ENCODE measurements at places on chromosomes 11 and 22.
A peak's percentile ranks its signal among the peaks of the same experiment; 100 is the strongest.

GRCh38 chr11:32016111-32016510 lies 74.8 kb upstream of the RCN1 start:
- DNase-seq: no peak

DNA sequence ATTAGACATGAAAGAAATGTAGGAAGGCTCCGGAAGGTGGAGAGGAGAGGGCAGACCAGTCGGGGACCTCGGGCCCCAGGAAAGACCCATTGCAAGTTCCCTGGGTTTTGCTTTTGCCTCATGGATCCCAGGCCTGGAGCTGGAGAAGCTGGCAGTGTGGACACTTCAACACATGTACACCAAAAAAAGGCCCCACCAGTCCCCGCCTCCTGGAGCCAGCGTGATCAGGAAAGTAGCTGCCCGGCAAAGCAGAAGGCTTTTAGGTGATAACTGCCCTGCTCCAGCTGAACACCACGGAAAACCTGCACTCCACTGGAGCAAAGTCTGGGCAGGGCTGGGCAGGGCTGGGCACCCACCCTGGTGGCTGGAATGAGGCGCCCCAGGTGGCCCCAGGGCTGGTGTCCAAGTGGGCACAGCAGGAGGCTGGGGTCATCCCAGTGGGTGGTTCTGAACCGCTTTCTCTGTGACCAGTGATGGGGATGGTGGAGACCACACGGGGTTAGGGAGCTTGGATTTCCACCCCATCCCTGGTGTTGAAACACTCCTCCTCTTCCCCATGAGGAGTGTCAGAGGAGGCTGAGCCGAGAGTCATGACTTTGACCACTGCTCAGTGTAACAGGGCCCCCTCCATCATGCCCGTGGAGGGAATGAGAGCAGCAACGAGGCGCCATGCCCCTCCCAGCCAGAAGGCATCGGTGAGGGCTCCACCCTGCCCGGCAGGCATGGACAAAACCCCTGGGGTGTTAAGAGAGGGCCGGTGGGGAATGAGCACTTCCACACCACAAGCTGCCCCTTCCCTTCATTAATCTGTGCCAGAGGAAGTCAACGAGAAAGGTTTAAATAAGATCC lies 16.9 kb upstream of the MUC5AC start:
- DNase-seq: no peak

GRCh38 chr11:16454289-16454863 lies 98.0 kb upstream of the SOX6 start:
- DNase-seq: no peak

DNA sequence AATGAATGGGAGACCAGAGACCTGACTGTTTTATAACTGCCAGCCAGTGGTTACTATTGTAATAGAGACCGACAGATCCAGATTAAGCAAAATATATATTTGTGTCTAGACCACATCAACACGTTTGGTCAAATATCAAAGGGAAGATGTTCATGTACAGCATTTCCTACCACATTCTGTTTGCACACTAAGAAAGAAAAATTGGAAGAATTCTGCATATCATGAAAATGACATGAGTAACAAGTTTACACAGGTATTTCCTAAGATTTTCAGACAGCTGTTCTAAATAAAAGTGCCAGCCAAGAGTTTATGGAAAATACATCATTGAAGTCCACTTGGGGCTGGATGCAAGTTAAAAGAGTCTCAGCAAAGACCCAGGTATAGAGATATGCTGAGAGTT lies 145.5 kb upstream of the ANO3 start:
- no peak for DNase-seq

GRCh38 chr11:25159341-25159740 lies 662.5 kb downstream of the LUZP2 start:
- peak; percentile 35 for DNase-seq

DNA sequence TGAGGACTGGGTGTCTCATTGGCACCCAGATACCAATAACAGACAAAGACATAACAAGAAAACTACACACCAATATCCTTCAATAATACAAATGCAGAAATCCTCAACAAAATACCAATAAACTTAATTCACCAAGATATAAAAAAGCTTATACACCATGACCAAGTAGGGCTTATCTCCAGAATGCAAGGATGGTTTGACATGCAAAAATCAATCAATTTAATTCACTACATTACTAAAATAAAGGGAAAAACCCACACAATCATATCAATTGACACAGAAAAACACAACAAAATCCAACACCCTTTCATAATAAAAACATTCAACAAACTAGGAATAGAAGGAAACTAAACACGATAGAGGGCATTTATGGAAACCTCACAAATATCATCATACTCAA lies 40.6 kb downstream of the LHFPL7 start:
- no peak for DNase-seq

DNA sequence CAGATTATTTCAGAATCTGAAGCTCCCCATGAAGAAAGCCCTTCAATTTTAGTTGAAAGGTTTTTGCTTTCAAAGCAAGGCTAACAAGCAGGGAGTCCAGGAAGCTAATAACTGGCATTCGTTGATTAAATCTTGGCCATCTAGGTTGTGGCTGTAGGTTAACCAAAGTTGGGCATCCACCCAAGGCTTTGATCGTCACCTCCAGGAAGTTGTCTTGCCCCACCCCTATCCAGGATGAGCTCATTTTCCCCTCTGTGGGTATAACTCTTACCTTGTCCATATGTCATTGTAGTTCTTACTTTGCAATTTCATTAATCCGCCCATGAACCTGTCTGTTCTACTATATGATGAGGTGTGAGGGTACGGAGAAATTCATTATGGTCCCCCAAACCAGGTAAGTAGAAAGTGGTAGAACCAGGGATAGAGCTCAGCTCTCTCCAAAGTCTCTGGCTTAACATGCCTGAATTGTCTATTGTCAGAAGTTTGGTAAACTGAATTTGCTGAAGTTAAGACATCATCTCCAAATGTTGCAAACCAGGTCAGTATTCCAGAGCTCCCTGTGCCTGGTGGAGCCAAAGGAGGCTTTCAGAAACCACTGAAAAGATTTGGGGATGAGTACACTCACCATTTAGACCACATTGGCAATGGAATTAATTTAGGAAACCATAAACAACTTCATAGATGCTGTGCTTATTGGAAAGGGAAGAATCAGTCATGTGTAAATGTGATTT lies 97.1 kb downstream of the CD44 start:
- DNase-seq: peak; percentile 95

DNA sequence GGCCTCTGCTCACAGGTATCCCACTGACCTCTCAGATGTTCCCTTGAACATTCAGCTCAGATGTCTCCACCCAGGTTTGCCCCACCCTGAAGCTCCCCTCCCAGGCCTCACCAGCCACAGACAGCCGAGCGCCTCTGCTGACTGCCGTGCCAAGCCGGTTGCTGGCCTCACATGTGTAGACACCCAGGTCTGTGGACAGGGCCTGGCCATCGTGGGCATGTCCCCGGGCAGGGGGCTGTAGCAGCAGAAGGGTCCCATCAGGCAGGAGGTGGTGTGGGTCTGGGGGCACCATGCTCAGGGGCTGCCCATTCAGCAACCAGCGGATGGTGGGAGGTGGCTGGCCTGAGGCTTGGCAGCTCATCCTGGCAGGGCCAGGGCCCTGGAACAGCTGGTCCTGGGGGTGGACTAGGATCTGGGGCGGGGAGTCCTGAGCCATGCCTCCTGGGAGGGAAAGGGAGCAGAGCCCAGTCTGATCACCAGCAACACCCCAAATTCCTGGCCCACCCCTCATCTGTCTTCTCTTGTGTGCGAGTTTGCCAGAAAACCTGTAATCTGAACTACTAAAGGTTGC lies 759 bp downstream of the ROBO4 start:
- DNase-seq: no peak

DNA sequence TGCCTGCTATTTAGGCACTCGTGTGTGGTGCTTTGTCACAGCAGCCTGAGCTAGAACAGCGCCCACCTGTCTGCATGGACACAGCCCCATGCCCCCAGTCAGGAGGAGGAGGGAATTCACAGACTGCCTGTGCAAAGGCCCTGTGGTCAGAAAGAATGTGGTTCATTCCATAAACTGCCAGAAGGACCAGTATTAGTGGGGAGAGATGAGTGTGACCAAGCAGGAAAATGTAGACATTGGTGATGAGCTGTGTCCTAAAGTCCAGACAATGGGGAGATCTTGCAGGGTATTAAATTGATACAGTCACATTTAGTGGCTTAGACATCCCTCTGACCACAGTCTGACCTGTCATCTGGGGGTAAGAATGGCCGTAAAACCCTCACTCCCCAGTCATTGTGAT lies 83.7 kb upstream of the LINC01488 start:
- no peak for DNase-seq

DNA sequence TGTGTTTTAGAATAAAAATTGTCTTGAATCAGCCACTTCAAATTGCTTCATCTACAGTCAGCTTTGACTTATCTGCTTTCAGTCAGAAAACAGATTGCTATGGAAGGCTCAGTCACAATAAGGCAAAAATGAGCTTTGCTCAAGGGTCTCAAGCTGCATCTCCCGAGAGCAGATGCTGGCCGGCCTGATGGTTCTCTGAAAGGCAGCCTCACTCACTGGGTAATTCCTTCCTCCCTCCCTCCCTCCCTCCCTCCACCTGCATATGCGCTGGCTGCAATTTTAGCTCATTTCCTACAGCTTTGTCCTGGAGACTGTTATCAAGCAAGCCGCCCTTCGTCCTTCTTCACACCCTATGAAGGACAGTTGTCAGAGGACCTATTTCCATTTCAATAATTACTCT lies 1.6 kb upstream of the IZUMO1R start:
- DNase-seq: no peak

DNA sequence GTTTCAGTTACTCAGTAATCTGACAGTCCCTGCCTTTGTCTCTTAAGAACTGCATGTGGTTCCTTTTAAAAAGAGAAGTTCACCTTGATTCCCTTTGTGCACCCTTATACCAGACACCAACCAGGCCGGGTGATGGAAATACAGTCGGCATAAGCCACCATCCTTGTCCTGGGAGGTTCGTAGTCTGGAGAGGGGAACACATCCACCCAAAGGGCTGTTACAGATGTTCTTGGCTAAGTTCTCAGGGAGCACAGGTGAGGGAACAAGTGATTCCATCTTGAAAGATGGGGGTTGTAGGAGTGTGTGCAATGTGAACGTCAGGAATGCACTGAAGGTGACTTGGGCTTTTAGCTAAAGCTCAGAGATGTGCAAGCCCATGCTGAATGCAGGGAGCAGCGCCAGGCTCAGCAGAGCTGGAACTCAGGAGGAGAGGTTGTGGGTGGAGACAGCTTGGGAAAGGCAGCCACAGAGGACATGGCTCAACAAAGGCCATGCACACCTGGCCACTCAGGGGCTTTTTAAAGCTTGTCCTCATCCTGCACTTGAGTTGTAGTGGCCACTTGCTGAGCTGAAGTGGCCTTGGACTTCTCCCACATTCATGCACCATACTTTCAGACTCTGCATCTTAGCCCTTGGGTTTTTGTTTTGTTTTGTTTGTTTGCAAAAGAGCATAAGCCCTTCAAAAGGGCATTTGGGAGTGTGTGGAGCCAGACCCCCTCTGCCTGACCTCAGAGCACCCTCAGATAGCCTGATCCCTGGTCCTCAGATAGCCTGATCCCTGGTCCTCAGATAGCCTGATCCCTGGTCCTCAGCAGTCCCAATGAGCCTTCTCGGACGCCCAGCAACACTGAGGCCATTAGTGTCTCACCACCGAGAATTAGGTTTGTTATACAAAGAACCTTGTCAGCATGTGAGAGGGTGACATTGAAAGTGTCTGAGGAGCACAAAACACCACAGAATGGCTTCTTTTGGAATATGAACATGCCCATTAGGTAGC lies 12.7 kb upstream of the TMA7B start:
- no peak for DNase-seq

DNA sequence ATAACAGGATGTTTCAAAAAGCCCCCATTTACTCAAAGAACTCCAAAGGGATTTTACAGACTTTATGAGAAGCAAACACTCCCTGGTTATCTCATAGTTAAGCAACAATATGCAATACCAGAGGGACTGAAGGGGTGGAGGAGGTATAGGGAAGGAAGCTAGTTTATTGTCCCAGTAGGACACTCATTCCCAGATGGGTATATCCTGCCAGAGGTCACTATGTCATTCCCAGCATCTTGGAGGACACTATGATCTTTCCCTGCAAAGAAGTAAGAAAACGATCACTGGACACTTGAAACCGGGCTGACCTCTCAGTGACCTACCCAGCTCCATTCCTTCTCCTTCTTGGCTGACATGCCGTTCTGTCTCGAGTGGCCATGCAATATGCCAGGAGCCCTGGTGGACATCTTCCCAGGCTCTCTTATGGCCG lies 114.5 kb downstream of the NAT10 start:
- DNase-seq: no peak

- peak; percentile 92 for DNase-seq
These were observed 43.6 kb upstream of the PRR5 start for GRCh38 chr22:44658311-44658953.

- no peak for DNase-seq
These were observed 42.1 kb downstream of the LRRC32 start for GRCh38 chr11:76628408-76628947.

DNA sequence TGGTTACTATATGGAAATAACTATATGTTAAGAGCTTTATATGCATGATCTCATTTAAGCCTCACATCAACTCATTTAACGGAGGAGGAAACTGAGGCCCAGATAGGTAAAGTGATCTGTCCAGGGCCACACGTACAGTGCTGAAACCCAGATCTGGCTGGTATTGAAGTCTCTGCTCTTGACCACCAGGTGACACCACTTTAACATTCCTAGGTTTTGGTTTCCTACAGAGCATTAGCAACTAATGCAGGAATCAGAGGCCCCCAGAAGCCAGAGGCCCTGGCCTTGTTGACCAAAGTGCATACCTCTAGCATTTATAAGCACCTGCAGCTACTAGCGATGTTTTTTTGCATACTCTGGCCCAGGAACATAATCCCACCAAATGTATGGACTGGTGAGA lies 12.9 kb upstream of the LIMK2 start:
- no peak for DNase-seq

DNA sequence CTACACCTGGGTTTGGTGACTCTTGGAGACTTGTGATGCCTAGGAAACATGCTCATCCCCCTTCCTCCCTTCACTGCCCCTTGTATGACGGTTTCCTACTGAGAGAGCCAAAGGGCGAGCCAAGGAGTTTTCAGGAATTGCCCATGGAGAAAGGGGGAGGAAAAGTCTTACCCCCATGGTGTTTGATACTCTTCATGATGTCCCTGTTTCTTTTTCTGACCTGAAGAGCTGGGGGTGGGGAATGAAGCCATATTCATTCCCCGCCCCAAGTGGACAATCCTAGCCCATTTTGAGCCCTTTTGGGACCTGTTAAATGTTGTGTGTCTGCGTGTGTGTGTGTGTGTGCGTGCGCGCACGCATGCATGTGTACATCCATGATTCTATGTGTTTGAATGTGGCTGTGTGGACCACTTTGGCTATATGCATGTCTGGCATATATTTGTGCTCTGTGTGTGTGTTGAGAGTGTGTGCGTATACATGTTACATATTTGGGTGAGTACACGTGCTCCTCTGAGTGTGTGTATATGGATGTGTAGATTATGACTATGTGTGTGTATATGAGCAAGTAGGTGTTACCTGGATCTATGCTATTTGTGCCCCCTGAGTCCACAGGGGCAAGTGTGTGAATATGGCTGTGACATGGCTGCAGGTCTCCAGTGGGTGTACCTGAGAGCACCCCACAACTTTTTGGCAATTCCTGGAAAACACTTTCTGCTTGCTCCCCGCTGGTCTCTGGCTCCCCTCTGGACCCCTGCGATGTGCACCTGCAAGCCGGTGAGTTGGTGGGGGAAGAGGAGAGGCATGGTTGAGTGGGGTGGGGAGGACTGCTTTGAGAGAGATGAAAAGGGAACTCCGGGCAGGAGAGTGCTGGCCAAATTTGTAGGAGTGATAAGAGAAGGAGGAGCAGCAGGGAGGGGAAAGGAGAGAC lies 24.6 kb downstream of the OTOG start:
- DNase-seq: no peak

GRCh38 chr11:77669848-77670511 lies 32.4 kb upstream of the CLNS1A start:
- DNase-seq: no peak

- no peak for DNase-seq
These were observed 70.5 kb downstream of the ETS1 start for GRCh38 chr11:128516886-128517285.

All from H4 (cell line).